ENCODE measurements at places on chromosomes 12 and 14. TPM values are rescaled to one million over a fixed set of nuclear protein-coding genes. Genes with fewer than 3 reads are reported as not detected.

DNA sequence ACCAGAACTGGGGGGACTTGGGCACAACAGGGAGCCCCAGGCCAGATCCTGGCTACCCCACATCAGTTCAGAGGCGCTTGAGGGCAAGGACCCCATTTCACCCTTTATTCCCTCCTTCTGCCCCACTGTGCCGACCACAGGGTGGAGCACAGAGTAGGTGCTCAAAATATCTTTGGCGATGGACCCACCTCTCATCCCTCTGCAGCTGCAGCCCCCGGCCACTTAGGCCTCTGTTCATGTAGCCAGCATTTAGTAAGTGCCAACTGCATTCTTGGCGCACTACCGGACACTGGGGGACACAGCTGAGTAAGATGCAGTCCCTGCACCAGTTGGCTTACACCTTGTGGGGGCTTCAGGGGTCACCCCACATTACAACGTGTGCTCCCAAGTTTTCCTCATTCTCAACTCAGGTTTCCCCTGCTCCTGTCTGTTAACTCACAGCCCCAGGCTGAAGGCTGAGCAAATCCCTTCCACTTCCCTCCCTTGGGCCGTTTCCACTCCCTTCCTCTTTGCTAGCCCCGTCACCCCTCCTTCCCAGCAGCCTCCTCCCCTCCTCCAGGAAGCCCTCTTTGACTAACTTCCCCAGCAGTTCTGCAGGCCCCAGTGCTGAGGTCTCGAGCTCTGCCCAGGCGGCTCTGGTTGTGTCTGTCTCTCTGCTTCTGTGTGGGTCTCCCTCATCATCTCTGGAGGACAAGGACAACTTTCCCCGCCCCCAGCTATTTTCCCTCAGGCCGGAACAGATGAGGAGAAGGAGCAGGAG, 26.5 kb downstream of the KRT80 start:
- H3K4me3 ChIP-seq: no peak overlapping the region
- H3K27ac ChIP-seq: no peak overlapping the region
- no peak for DNase-seq
- H3K36me3 ChIP-seq: no peaks in the 10 kb centered on the region
- H3K4me1 ChIP-seq: peaks cover 10% of the 10 kb centered on the region
- H3K27me3 ChIP-seq: no peaks in the 10 kb centered on the region

GRCh38 chr14:63596998-63597658, 44.5 kb downstream of the WDR89 start:
- H3K4me3 ChIP-seq: no peak overlapping the region
- H3K27me3 ChIP-seq: no peaks in the 10 kb centered on the region
- no peak for DNase-seq
- H3K27ac ChIP-seq: no peak overlapping the region
- no peaks in the 10 kb centered on the region for H3K36me3 ChIP-seq

GRCh38 chr12:50132505-50133135, 20.6 kb downstream of the COX14 start:
- no peak overlapping the region for H3K4me3 ChIP-seq
- peaks cover 2% of the 10 kb centered on the region for H3K4me1 ChIP-seq
- H3K27ac ChIP-seq: no peak overlapping the region
- H3K27me3 ChIP-seq: no peaks in the 10 kb centered on the region
- DNase-seq: no peak

DNA sequence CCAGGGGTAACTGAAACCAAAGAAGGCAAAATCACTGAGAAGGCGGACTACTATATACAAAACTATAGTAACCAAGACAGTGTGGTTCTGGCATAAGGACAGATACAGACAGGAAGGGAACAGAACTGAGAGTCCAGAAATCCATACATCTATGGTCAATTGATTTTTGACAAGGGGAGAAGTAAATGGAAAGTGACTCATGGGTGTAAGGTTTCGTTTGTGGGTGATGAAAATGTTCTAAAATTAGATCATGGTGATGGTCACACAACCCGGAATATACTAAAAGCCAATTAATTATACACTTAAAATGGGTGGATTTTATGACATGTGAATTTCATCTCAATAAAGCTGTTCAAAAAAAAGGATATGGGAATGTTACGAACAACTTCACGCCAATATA, 18.7 kb downstream of the ANGEL1 start:
- H3K4me1 ChIP-seq: no peaks in the 10 kb centered on the region
- H3K27ac ChIP-seq: no peak overlapping the region
- DNase-seq: peak; percentile 60
- no peaks in the 10 kb centered on the region for H3K27me3 ChIP-seq
- H3K36me3 ChIP-seq: no peaks in the 10 kb centered on the region
- H3K4me3 ChIP-seq: no peak overlapping the region

- no peaks in the 10 kb centered on the region for H3K36me3 ChIP-seq
- no peaks in the 10 kb centered on the region for H3K27me3 ChIP-seq
- no peak overlapping the region for H3K27ac ChIP-seq
- no peak overlapping the region for H3K4me3 ChIP-seq
Observed at GRCh38 chr14:88030079-88030478, 25.1 kb downstream of the GPR65 start.

DNA sequence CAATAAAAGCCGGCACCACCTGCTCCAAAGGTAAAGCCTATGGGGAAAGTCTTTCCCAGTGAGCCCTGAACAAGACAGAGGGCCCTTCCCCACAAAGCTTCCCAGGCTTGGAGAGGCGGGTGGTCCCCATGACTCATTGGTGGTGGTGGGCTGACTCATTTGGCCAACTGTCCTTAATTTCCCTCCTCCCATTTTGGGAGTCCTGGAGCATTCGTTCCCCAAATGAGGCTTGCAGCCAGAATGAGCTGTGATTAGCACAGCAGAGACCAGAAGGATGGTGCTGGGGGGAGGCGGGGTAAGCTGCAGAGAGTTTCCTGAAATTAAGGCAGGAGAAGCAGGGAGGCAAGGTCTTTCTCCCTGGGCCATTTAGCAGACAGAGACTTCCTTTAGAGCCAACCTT, 241.7 kb downstream of the DPF3 start:
- no peak overlapping the region for H3K4me3 ChIP-seq
- H3K4me1 ChIP-seq: peaks cover 22% of the 10 kb centered on the region
- no peaks in the 10 kb centered on the region for H3K27me3 ChIP-seq
- H3K27ac ChIP-seq: no peak overlapping the region
- no peak for DNase-seq

The GDF3 gene
- total RNA-seq: not detected

Data from fibroblast of lung (primary cell).